ENCODE measurements at places on chromosomes 3 and 15.

DNA sequence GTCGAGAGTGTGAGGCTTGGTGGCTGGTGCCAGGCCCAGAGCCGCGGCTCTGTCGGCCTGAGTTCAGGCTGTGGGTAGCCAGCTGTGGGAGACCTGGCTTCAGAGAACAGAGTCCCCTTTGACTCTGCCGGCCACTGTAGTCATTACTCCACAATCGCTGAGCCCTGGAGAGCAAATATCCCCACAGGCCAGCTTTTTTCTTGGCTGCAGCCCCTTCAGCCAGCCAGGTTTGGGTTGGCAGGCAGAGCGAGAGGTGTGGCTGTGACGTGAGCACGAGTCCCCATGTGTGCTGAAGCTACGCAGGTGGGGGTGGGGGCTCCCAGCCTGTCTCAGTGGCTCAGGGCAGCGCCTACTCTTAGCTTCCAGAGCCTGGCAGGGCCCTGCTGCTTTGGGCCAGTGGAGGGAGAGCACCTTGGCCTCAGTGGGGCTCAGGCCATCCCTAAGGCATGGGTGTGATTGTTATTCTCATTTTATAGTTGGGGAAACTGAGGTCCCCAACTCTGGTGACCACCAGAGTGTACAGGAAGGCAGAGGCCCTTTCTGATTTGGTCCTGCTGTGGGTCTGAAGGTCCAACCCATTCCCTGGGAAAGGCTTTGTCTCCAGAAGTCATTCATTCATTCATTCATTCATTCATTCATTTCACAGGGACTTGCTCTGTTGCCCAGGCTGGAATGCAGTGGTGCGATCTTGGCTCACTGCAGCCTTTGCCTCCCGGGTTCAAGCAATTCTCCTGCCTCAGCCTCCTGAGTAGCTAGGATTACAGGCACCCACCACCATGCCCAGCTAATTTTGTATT lies 45.7 kb upstream of the LCTL start:
- DNase-seq = no peak

GRCh38 chr3:160090653-160091052 lies 102.0 kb downstream of the IL12A start:
- DNase-seq = no peak

DNA sequence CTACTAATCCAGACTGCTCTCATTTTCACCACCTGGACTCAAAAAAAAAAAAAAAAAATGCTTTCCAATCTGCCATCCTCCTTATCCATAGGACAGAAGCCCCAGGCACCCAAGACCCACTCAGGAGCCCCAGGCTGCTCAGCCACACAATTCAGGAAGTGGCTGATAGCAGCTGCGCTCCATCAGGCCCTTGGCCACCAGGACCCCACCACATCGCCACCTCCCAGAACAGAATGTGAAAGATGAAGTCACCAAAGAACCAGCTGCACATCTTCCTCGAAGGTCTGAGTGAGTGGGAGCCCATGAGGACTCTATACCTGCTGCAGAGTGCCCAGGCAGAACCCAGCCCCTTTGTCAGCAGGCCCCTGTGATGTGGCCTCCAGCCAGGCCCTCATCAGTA lies 19.5 kb downstream of the POC1A start:
- DNase-seq = no peak

DNA sequence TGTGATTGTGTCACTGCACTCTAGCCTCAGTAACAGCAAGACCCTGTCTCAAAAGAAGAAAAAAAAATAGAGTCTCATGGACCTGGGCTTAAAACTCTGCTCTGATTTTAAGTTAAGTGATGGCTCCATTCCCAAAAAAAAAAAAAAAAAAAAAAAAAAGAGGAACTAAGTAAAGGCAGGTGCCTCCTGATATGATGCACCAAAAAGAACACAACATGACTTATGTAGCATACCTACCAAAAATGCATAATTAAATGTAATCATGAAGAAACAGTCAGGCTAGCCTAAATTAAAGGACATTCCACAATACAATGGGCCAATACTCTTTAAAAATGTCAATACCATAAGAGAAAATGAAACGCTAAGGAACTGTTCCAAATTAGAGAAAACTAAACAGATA lies 5.4 kb upstream of the IREB2 start:
- DNase-seq = no peak

DNA sequence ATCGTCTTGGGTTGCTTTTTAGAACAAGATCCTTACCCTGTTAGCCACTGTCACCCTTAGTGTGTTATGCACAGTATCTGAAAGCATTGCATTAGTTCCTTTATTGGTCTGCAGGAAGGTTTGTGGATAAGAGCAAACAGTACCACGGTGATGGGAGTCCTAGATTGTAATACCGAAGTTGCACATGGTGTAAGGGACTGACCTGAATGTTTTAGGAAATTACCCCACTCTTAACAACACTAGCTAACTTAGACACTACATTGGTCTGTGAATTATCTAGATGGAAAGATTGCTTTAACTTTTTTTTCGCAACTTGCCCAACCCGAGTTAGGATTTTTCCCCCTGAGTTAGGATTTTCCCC lies 1.3 kb downstream of the STT3B start:
- DNase-seq = peak; percentile 38

- no peak for DNase-seq
Measured at GRCh38 chr15:36550650-36551049, 28.8 kb upstream of the CDIN1 start.

DNA sequence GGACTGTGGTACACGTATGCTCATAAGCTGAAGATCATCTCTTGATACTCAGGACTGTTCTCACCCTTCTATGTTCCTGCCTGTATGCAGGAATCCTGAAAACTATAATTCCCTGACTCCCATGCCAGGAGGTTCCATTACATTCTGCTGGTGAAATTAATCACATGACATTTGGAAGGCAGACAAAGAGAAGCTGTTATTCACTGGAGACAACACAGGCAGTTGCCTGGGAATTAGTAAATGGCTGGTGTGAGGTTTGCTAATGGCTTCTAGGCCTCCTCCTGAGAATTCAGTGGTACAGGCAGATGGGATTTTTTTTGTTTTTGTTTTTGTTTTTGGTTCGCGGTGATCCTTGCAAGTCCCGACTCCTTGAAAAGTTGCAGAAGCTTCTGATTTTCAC lies 91.4 kb downstream of the CTNNB1 start:
- DNase-seq = no peak

DNA sequence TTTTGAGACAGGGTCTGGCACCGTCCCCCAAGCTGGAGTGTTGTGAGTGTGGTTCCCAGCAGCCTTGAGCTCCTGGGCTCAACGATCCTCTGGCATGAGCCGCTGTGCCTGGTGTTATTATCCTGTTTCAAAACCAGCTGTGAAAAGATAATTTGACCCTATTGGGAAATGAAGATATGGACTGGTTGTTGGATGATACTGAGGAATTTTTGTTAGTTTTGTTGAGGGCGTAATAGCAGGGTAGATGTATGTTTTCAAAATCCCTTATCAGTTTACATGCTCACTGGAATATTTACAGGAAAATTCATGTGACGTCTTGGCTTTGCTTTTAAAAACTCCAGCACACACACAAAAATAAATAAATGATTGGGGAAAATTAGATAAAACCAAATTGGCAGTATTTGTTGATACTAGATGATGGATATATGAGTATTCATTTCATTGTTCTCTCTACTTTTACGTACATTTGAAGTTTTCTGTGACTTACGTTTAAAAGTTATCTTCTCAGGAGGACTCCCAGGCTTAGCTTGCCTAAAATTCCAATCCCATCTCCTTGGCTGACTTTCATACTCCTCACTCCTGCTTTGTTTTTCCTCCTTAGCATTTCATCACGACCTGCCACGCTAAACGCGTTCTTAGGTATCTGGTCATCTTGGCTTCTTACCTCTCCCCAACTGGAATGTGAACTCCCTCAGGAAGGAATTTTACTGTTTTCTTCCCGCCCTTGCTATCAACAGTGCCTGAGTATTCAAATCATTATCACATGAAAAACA lies 56.8 kb upstream of the TFRC start:
- no peak for DNase-seq

DNA sequence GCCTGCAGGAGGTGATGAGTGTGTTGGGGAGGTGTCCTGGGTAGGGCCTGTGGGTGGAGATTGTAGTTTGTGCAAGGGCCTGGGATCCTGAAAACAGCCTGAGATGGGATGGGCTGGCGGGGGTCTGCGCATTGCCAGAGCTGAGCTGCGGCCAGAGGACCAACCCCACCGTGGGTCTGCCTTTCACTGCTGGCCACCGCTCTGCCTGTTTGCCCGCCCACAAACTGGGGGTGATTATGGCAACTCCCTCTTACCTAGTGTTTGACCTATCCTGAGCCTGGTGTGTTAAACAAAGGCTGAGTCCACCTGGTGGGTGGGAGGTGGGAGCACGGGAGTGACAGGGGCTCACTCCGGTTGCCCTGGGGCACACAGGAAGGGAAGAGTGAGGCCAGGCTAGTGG lies 9.8 kb downstream of the ABTB1 start:
- DNase-seq = no peak

DNA sequence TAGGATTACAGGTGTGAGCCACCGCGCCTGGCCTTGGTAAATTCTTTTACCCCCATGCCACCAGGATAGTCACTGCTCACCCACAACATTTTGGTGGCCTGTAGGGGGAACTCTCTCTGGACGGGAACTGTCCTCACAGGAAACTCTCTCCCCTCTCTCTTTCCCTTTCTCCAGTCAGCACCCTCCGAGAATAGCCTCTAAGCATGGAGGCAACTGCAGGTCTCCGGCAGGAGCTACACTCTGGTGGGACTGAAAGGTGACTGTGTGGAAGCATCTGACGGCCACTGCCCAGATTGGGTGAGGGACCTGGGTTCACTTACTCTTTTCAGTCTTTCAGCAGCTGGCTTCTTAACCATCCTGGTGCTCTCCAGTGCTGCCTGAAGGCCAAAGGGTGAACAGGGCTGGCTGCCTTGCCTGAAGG lies 21.3 kb downstream of the TRANK1 start:
- peak; percentile 31 for DNase-seq

DNA sequence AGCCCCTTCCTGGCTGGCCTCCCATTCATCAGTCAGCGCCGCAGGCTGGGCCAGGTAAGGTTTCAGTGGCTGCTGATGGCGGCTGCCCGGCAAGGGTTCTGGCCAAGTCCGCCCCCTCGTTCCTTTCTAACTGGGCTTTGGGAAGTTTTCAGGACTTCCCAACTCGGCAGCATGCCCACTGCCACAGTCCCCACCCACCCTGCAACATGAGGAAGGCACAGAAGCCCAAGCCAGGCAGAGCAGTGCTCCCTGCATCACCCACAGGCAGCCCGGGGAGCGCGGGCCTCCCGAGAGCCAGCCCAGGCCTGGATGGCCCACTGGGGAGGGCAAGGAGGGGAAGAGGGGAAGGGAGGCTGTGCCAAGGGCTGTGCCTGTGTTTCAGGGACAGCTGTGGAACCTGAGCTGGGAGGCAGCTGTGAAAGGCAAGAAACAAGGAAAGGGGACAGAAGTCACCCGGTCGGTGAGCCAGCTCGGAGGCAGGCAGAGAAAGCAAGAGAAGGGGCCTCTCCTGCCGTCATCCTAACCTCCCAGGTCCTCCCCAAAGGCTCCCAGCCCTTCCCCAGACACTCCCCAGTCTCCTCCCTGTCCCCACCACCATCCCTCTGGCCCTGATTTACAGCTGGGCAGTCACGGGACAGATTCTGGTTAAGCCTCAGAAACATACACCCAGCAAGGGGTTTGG lies 73.9 kb downstream of the CPN2 start:
- DNase-seq = no peak

DNA sequence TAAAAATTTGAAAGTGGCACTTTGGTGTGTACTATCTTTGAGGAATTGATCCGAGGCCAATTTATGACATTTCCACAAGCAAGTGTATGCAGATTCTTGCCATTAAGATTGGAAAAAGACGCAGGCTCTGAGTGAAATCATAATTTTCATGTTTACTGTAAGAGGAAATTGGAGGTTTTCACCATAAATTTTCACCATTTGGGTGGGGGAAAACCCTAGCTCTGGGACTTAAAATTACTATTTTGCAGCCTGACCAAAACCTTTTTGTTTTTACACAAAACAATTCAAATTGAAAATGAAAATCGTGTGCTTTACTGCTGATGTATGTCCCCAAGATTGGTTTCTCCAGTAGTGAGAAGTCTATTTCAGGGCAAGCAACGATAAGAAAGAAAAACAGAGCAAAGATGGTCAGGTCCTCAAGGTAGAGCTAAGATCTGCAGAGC lies 282.6 kb downstream of the FOXP1 start:
- DNase-seq = no peak

DNA sequence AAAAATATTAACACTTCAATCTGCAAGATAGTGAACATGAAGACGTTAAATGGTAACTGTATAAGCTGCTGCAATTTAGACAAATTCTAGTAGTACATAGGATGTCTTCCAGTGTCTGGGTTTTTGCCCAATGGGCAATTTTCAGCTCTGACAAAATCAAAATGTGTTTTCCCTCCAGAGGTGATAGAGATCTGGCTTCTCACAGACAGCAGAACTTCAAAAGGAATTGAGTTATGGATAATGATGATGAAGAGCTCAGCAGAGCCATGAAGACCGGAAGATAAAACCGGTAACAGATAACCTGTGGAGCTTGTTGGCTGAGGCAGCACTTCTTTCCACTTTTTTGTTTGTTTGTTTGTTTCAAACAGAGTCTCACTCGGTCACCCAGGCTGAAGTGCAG lies 89.4 kb upstream of the NTRK3 start:
- DNase-seq = no peak

GRCh38 chr15:78082743-78083110 lies 5.2 kb upstream of the TBC1D2B start:
- DNase-seq = no peak

GRCh38 chr3:16510620-16511319 lies 2.7 kb downstream of the RFTN1 start:
- no peak for DNase-seq

- DNase-seq = peak; percentile 61
Measured at GRCh38 chr3:149970716-149971402, at the start of gene PFN2. PFN2 (minus strand) TSS chr3:149970895; CDS start chr3:149970856, 39 bp downstream.

GRCh38 chr15:78950902-78951840 lies 6.3 kb upstream of the CTSH start:
- DNase-seq = no peak

GRCh38 chr15:68301301-68301700 lies 23.8 kb downstream of the FEM1B start:
- DNase-seq = no peak

- DNase-seq = no peak
Measured at GRCh38 chr3:30659270-30660130, 53.1 kb downstream of the TGFBR2 start.

DNA sequence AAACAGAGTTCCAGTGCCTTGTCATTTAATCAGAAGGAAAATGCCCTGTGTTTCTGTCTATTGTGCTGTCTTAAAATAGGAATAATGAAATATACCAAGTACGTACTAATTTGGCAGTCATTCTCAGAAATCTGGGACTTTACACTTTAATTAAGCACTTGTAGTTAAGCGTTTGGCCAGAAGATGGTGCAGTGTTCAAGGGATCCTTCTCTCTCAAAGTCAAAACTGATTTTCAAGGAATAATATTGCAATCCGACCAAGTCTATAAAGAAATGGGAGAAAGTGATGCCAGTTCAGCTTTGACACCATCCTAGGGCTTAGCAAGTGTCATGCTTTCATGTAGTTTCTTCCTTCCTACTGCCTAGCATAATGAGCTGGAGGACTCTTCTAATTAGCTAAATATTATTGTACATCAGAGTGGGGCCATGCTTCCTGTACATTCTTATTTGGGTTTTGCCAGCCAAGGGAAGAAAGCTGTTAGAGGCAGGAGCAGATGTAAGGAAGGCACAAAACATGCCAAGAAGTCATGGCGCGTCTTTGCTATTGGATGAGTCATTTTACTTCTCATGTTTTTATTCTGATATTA lies 64.8 kb downstream of the SAMMSON start:
- no peak for DNase-seq

- no peak for DNase-seq
Measured at GRCh38 chr3:37709946-37710640, 151.6 kb upstream of the CTDSPL start.
